ENCODE measurements at places on chromosomes 6 and 20.

DNA sequence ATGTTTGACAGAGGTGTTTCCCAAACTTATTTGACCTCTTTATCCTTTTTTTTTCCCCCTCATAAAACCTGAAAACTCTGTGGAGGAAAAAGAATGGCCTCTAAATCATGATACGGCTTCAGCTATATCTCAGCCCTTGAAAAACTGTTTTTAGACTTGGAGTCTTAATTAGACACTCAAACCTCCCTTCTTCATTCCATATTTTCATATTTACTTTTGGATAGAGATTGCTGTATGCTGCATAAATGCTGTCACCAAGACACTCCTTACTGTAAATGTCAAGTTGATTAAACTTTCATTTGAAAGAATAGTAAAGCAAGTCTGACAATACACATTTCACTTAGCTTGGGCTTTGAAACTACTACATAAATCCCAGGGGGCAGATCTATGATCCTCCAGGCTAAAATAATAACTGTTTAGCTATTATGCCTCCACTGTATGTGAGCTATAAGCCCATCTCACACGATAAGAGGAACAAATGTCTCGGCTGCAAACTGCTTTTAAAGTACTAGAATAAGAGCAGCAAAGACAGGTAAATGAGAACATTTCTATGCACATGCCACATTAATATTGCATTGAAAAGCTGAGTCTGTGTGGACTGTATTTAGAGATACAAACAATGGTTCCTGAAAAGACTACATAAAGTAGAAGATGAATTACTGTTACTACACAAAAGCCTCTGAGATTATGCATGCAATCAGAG lies 141.3 kb upstream of the HMGN3 start:
- peak; percentile 43 for DNase-seq

- DNase-seq: no peak
These were observed 5.2 kb downstream of the TMEM181 start for GRCh38 chr6:158565122-158565429.

DNA sequence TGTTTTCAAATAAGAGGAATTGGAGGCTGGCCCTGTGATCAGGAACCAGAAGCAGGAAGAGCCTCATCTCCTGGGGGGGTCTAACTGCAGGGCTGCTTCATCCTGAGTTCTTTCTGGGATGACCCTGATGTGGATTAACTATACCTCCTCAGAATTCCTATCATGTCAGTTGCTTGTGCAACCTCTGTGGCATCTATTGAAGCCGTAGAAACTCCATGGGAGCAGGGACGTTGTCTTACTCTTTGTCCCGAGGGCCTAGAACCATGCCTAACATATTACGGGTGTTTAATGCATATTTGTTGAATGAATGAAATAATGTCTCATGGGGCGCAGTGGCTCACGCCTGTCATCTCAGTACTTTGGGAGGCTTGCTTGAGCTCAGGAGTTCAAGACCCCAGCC lies 110.1 kb upstream of the AGPAT4 start:
- DNase-seq: no peak

DNA sequence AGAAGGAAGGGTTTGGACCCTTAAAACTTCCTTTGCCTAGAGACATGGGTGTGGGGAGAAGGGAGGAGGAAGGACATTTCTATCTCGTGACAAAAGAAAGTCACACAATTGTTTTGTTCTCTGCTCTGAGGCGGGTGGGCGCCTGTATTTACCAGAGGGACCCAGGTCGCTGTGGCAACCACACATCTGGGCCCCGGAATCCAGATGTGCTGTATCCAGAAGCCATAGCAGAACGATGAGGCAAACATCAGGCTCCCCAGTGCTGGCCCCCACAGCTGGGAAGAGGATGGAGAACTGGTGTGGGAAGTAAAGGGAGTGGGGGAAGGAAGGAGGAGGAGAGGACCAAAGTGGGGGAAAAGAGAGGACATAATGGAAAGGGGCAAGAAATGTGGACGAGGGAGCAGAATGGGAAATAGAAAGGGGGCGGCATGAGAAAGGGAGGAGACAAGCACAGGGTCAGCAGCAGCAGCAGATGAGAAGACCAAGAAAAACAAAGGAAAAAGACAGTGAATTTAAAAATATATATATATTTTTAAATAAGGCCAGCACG lies 3.4 kb upstream of the TNXB start:
- DNase-seq: no peak

GRCh38 chr6:143034689-143035334 lies 25.9 kb upstream of the AIG1 start:
- DNase-seq: no peak

DNA sequence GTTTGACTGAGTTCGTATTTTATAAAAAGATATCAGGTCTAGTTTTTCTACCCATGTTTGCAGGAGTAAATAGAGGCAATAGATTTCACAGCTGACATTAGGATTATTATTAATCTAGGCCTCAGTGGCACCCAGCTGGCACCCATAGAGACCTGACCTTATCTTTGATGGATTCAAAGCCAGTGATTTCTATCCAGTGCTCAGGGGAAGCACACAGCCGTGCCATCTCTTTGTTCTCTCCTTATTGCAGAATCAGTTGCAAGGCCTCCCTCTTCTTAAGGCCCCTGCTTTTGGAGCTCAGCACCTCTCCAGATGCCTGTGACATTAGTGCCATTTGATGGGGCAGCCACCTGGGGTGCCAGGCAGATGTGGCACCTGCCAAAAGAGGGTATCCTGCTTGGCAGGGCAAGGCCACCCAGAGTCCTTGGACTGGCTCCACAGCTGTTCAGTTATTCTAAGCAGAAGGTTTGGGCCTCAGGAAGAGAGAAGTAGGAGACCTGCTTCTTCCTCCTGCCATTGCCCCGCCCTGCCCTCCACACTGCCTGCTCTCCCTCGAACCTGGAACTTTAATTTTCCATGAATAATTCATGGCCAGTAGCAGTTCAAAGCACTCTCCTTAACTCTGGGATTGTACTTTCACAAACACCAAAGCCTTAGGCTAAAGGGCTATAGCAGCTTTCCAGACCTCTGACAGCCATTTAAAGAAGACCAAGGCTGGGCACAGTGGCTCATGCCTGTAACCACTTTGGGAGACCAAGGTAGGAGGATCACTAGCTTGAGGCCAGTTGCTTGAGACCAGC lies 206.3 kb downstream of the ZDHHC14 start:
- DNase-seq: no peak

GRCh38 chr6:142459271-142459670 lies 157.5 kb downstream of the ADGRG6 start:
- no peak for DNase-seq

DNA sequence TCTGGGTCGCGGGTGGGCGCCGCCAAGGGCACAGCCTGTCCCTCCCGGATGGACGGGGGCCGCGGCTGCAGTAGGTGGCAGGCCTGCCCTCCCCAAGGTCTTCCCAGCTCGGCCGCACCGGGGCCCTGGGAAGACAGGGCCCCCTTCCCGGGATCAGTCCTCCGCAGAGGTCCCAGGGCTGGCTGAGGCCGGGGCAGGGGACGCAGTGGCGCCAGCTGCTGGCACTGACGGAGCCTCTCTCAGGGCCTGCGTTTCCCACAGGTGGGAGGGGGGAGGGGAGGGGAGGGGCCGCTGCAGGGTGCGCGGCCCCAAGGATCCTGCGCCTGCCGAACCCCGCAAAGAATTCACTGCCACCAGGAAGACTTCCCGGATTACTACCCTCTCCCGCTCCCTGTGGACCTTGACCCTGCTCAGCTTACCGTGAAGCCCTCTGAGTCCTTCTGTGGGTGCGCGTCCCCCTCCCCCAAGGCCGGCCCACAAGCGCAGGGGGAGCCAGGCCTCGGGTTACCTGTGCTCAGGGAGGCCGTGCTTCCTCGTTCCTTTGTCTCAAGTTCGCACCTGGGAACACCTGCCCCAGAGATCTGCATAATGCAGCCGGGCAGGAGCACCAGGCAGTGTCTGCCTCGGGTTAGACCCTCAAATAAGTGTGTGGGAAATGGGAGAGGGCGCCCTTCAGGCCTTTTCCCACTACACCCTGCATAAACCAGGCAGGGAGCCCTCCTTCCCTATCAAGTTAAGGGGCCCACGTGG lies 5.1 kb downstream of the LZTS3 start:
- no peak for DNase-seq

DNA sequence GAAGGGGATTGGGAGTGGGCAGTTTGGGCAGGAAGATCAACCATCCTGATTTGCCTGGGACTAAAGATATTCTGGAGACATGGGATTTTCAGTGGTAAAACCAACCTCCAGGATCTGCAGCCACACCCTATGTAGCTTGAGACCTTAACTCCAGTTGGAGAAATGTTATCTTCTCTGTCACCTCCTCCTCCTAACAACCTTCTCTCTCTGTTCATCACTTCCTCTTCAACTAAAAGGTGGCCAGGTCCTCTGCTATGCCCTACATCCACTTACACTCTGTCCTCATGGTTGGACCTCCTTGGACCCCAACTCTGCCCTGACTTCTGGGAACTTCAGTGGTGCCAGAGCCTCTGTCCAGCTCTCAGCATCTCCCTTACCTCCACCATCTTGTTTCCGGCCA lies 42.0 kb upstream of the SLC9A8 start:
- no peak for DNase-seq
